ENCODE measurements at places on chromosomes 6 and 20.

GRCh38 chr20:19427480-19427879 lies 215.0 kb downstream of the SLC24A3 start:
- DNase-seq: no peak

GRCh38 chr6:102717737-102718456 lies 1324.4 kb downstream of the GRIK2 start:
- DNase-seq: no peak

GRCh38 chr20:21074605-21075336 lies 31.4 kb downstream of the LINC00237 start:
- no peak for DNase-seq

DNA sequence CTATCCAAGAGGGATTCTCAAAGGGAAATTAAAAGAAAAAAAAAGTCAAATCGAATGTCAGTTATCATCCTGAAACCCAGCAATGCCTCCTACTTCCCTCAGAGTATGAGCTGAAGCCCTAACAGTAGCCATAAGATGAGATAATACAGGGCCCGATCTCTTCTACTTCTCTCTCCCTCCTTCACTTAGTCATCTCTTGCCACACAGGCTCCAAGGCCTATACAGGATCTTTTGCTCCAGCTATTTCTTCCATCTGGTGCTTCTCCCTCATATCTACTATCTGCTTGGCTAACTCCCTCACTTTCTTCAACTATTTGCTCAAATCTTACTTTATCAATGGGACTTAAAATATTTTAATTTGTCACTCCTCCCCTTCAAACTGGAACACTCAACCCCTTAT lies 215.3 kb downstream of the RNGTT start:
- DNase-seq: no peak

- no peak for DNase-seq
These were observed 676.2 kb downstream of the HDGFL1 start for GRCh38 chr6:23245572-23245971.

- no peak for DNase-seq
These were observed 45.5 kb downstream of the HMGN3 start for GRCh38 chr6:79188885-79189480.

- DNase-seq: no peak
These were observed 66.2 kb upstream of the IYD start for GRCh38 chr6:150302520-150303176.

DNA sequence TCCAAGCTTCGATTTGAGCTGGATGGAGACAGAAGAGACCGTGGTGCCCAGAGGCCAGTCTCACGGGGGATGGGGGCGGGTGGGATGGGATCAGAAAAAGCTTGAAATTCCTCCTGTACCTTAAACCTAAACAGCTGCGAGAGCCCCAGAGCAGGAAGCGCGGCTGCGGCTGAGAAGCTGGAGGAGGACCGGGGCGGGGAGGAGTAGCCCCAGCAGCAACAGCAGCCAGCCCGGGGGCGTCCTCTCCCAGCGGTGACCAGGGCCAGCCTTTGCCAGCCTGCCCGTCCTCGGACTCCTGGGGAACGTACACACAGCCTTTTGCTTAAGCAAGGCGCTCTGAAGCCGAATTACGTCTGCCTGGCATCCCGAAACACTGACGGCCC lies 17.4 kb upstream of the PRDM13 start:
- no peak for DNase-seq

GRCh38 chr6:42520786-42521607 lies 42.8 kb upstream of the UBR2 start:
- peak; percentile 94 for DNase-seq

DNA sequence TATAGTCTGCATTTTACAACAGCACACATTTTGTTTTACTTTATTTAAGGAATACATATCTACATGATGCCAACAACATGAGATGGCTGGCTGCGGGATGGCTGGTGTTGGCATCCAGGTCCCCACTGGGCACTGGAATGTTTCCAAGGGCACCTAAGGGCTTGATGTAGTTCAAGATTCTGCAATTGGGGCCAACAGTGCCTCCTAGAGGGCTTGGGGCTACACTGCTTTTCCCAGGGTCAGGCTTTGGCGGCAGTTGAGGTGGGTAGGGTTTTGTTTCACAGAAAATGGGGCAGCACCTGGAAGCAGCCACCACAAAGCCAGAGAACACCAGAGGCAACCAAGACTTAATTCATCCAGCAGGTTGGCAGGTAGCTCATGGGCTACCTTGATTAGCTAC lies 202.2 kb upstream of the PRND start:
- peak; percentile 10 for DNase-seq

GRCh38 chr6:6851059-6851948 lies 256.5 kb upstream of the RREB1 start:
- no peak for DNase-seq

- DNase-seq: no peak
These were observed 900.7 kb downstream of the TFAP2A start for GRCh38 chr6:9514146-9514545.

- DNase-seq: no peak
These were observed 62.7 kb downstream of the DLGAP4 start for GRCh38 chr20:36368869-36369268.

- no peak for DNase-seq
These were observed 1.5 kb upstream of the PHIP start for GRCh38 chr6:79079561-79080041.

GRCh38 chr20:33659341-33660034 lies 2.6 kb upstream of the C20orf144 start:
- no peak for DNase-seq

GRCh38 chr6:53658992-53659391 lies 6.6 kb downstream of the KLHL31 start:
- no peak for DNase-seq

DNA sequence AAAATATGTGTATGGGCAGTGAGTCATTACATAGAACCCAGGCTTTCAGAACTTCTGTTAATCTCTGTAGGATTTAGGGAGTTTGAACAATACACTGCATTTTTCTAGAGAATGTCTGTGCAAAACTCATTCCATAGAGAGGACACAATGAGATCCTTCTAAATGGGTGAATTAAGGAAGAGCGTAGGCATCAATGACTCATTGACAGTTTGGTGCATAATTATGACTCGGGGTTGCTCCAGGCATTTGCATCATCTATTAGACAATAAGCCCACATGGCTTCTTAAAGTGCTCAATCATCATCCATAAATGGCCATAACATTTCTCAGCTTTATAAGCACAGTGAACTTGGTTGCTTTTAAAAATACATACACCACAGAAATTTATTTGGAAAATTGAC lies 625.5 kb downstream of the CDH26 start:
- no peak for DNase-seq

GRCh38 chr20:24771542-24772061 lies 177.5 kb upstream of the CST7 start:
- DNase-seq: no peak

- no peak for DNase-seq
These were observed 86.4 kb downstream of the LY86 start for GRCh38 chr6:6674872-6675271.

GRCh38 chr6:25768566-25768965 lies 14.0 kb downstream of the SLC17A4 start:
- no peak for DNase-seq

DNA sequence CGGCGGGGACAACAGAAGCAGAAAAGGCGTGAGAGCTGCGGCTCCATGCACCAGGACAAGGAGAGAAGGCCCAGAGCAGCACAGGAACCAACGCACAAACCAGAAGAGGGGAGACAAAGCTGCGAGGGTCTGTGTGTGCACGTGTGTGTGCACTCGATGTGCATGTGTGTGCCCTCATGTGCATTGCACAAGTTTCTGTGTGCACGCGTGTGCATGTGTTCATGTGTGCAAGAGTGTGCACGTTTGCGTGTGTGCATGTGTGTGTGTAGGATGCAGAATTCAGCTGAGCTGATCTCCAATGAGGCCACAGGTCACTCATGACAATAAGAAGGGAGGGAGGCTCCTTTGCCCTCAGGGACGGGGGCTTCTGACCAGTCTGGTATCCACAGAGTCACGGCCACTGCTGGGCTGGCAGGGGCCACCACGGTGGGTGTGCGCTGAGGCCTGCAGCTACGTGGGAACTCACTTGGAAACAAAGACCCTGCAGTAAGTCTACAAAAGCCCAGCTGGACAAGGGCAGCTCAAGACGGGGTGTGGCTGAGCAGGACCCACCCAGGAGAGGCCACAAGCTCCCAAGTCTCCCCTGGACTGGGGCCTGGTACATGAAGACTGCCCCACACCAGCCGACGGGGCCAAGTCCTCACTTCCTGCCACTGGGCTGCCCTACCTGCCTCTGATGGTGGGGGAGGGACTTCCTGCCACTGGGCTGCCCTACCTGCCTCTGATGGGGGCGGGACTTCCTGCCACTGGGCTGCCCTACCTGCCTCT lies 48.1 kb upstream of the CHRNA4 start:
- no peak for DNase-seq

- no peak for DNase-seq
These were observed 76.4 kb downstream of the OGFRL1 start for GRCh38 chr6:71364889-71365542.
